ENCODE measurements at places on chromosomes 1 and 21. TPM values are rescaled to one million over a fixed set of nuclear protein-coding genes. Genes with fewer than 3 reads are reported as not detected.

The COL16A1 gene
- total RNA-seq = 16.1 TPM

The MCOLN3 gene
- total RNA-seq = 0.72 TPM

The BRDT gene
- not detected for total RNA-seq

The GCSAML gene
- not detected for total RNA-seq

DNA sequence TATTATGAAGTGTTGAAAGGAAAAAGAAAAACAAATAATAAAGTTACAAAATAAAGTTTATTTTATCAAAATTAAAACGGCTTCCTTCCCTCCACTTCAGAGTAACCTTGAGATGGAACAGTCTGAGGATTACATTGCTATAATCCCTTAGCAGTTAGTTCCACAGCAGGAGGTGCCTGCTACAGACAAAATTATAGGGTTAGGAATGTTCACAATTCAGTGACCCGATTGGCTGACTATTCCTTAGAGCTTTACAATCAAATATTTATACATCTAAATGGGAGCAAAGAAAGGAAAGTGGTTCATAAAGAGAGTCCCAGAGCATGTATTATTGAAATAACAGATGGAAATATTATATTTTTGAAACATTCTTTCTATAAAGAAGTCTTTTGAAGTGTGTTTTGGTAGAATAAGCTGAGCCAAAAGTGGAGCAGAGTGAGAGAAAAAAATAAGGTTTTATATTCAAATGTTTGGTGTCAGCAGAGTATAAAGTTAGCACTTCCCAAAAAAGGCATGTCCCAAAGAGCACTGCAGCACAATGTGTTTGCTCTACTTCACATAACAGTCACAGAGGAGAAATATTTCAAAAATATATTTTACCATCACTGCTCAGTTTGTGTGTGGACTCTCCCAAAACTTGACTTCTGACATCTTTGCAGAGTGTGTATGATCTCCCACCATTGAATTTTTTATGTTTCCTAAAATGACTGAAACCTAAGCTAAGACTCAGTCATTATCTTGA, 71.4 kb upstream of the GORAB start:
- DNase-seq = no peak

GRCh38 chr1:234535763-234536515, 57.0 kb upstream of the TARBP1 start:
- peak; percentile 74 for DNase-seq

- DNase-seq = no peak
These were observed 233.4 kb downstream of the DSCAM start for GRCh38 chr21:40613546-40614030.

DNA sequence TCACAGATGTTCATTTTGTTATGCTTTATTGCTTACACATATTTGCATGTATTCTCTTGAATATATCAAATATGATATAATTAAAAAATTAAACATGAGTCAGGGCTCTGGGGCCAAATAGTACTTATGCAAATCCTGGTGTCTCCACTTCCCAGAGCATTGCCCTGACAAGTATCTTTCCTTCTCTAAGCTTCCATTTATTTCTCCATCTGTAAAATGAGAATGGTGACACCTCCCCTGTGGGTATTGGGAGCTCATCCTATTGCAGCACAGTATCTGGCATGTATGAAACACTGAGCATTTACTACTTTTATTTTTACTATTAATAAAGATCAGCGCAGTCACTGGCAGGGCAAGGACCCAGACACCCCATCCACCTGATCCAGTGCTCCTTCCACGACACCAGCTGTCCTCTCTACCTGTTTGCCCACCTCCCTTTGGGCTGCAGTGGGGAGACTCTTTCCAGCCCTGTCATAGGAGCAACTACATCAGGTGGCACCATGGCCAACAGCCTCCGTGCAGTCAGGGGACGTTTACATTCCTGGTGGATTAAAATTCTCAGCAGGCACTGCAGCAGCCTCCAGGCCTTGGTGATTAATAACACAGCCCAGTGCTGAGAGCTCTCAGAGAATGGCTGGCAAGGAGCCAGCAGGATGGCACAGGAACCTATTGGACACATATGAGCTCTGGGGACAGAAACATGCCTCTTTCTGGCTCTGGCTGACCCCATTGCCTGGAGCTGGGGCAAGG, 113.0 kb downstream of the DMRTB1 start:
- peak; percentile 52 for DNase-seq

- DNase-seq = no peak
These were observed 3.8 kb upstream of the MYOG start for GRCh38 chr1:203089651-203090045.
